Mammary epithelial cell (primary cell): ENCODE measurements at places on chromosomes 12 and 14.

GRCh38 chr14:50057331-50057730, 59.0 kb downstream of the VCPKMT start:
- no peak for DNase-seq

- DNase-seq: peak; percentile 58
These were observed 3.4 kb upstream of the MYRFL start for GRCh38 chr12:69821456-69822159.

DNA sequence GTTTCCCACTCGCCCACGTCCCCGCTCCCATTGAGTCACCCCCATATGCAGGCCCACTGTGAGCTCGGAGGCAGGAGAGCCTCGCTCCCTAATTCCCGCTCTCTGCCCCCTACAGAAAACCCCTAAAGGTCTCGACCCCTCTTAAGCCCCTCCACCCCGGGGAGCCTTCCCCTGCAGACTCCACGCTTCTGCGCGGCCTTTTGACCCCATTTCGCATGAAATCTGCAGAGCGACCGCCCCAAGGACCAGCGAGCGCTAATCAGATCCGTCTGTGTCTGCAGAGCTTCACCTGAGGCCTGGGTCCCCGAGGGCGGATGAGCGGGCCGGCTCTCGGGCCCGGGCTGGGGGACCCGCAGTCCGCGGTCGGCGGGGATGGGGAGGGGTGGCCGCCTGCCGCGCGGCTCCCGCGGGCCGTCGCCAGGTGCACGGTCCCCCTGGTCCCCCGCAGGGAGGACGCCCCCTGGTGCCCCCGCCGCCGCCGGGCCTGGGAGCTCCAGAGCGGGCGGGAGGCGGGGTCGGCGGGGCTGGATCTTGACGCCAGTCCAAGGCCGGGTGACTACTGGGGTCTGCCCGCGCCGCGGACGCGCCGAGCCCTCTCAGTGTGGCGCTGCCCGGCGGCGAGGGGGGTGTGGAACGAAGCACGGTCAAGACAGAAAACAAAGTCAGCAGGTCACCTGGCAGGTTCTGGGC, 10.1 kb downstream of the BMP4 start:
- no peak for DNase-seq

- peak; percentile 25 for DNase-seq
These were observed 243.8 kb upstream of the PWP1 start for GRCh38 chr12:107441665-107442300.

DNA sequence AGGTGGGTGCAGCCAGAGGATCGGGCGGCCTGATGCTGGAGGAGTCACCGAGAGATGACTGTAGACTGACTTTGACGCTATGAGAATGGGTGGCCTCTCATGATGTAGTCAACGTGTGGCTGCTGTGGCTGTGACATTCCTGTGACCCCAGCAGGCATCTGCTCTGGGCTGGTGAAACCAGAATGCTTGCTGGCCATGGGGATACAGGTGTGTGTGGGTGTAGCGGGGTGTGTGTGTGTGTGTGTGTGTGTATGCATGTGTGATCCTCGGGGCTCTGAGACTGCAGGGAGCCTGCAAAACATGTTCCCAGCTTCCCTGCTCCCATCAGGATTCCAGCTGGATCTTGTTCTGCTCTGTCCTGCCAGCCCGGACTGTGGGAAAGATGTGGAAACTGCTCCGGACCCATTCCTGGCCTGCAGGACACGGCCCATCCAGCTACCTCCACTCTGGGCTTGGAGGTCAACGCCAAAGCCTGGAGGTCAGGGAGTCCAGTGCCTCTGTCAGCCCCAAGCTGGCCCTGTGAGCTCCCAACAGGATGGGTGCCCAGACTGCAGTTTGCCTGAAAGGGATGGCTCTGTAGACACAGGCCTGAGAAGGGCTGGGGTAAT, 18.8 kb upstream of the HHIPL1 start:
- no peak for DNase-seq

DNA sequence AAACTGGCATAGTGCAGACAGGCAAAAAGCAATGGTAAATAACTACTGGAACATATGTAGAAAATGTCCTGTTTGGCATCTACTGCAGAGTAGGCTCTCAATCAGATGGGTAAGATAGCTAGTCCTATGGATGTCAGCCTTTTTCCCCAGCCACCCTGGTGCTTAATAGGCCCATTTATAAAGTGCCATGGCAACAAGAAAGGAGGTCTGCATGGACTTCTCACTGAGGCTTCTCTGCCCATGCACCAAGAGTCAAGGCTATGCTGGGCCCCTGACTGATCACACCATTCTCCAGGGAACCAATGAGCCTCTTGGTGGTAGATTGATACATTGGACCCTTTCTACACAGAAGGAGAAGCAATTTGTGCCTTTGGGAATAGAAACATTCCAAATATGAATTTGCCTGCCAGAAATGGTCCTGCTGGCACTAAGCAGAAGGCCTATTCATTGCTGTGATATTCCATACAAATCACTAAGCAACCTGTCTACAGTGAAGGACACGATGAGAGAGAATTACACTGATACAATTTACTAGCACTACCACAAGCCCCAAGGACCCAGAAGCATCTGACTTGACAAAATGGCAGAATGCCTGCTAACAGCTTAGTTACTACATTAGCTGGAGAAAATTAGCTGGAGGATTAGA, 43.8 kb downstream of the RESF1 start:
- DNase-seq: no peak

DNA sequence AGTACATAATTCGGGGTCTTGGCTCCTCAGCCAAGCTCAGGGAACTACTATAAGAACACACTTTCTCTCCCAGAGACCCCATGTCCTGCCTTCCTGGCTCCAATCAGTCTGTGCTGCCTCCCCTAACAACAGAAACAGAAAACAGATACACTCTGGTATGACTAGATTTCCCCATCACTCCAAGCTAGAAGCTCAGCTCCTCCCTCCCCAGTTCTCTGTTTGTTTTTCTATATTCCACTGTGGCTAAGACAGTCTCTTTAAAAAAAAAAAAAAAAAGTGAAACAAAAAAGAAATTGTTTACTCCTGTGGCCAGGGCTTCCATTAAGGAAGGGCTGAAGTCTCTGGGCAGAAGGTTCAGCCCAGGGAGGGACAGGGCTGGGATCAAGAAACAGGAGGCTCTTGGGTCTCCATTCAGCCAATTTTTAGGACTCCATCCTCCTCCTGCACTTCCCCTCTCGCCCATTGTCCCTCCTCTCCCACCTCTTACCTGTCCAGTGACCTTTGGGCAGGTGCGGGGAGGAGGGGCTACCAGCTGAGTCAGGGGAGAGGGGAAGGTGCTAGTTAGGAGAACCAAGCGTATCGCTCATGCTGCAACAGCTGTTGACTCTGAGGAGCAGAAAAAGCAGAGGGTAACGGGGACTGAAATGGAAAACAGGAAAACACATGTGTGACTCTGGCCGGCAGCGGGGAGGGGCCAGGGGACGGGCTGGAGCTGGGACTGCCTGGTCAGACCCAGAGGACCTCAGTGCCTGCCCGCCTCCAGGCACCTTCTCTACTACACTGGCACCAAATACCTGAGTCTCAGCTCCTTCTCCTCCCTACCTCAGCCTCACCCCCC, 4.1 kb upstream of the SLC7A7 start:
- DNase-seq: peak; percentile 24

DNA sequence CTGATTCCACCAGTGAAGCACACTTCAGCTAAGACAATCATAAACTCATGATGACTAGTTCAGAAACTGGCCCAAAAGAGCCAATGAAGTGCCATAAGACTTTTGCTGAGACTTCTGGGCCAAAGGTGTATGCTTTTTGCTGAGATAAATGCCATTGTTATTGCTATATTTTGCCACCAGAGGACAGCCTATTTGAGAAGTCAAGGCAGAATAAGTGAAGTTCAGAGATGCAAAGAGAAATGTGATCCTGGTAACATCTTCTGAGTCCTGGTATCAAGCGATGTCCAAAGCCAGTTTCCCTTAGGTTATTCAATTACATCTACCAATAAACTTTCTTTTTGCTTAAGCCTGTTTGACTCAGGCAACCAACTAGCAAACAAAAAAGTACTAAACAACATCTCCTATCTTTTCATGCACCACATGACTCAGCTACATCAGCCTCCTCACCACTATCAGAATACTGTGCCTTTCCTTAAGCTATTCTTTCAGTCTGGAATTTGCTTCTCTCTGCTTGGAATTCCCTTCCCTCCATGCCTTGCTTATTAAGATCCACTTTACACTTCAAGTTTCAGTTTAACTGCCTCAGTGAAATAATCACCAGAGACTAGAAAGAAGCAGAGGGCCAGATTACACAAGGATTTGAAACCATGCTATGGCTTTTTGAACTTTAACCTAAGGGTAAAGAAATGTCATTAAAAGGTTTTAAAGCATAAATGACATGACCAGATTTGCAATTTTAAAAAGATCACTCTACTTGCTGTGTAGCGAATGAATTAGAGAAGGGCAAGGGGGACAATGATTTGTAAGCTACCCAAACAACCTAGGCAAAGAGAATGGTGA, 14.0 kb downstream of the CRY1 start:
- peak; percentile 44 for DNase-seq

GRCh38 chr14:91263329-91263728, 18.8 kb upstream of the GPR68 start:
- DNase-seq: no peak

GRCh38 chr12:56205445-56205844, 16.2 kb upstream of the SMARCC2 start:
- DNase-seq: no peak

GRCh38 chr12:121494093-121494787, 86.6 kb downstream of the KDM2B start:
- DNase-seq: no peak

DNA sequence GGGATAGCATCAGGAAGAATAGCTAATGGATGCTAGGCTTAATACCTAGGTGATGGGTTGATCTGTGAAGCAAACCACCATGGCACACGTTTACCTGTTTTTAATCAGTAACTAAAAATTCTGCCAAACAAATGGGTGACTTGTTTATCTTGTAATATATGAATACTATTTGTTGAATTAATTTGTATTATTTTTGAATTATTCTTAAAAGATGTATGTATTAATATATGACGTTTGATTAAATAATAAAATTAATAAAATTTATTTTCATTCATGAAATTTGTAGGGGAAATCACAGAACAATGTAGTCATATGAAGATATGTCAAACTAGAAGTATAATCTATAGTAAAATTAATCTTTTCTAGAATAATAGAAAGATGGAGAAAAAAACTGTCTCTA, 32.3 kb upstream of the OR10A7 start:
- no peak for DNase-seq

GRCh38 chr14:52413729-52414408, 99.8 kb downstream of the PTGER2 start:
- no peak for DNase-seq

GRCh38 chr12:72448089-72448488, 175.9 kb downstream of the TRHDE start:
- no peak for DNase-seq

- no peak for DNase-seq
These were observed 125.2 kb downstream of the GTF2A1 start for GRCh38 chr14:81095539-81095938.

- DNase-seq: no peak
These were observed 94.4 kb downstream of the TBC1D30 start for GRCh38 chr12:64918801-64919200.

- no peak for DNase-seq
These were observed 33.4 kb downstream of the MRPL42 start for GRCh38 chr12:93500667-93501066.

GRCh38 chr14:60905923-60906322, 75.0 kb downstream of the TRMT5 start:
- DNase-seq: no peak

GRCh38 chr14:97432586-97432985, 635.4 kb downstream of the VRK1 start:
- DNase-seq: no peak

DNA sequence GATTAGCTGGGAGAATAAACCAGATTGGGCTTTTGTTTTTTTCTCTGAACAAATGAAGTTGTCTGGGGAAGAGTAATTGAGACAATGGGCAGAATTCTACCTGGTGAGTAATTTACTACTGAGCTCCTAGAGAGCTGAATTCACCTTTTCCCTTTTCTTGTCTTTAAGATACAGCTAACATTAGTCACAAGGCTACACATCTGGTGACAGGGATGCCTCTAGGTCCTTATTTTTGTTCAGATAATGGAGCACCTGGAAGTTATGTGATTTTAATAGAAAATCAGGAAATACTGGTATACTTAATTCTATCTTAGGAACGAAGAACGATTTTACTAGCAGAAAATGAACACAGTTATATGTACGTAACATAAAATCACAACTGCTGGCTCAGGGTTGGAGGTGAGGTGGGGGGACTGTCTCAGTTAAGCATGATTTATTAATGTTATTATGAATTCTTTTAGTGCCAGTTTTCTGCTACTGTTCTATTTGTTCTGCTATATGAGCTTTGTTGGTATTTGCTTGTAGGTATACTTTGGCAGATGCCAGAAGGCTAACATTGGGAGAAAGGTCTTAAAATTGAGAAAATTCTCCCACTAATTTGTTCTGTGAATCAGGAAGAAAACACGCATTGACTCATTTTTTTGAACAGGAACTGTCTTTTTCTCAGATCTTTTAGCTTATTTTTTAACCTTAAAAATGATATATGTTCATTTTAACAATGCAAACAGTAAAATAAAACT, 482.7 kb upstream of the RGS6 start:
- DNase-seq: no peak

DNA sequence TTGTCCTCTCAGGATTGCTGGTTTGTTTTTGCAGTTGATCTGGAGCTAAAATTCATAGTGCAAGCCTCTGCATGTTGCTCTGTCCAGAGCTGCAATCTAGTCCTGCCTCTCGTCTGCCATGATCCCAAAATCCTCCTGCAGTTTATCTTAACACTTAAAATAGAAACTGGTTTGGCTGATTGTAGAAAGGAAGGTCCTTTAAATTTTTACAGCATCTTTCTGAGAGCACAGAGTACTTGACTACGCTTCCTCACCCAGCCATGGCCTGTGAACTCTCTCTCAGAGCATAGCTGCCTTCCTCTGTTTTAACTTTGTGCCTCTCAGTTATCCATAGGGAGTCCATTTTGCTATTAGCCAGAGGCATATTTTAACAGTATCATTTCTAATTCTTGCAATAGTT, 877.1 kb downstream of the C12orf50 start:
- no peak for DNase-seq

DNA sequence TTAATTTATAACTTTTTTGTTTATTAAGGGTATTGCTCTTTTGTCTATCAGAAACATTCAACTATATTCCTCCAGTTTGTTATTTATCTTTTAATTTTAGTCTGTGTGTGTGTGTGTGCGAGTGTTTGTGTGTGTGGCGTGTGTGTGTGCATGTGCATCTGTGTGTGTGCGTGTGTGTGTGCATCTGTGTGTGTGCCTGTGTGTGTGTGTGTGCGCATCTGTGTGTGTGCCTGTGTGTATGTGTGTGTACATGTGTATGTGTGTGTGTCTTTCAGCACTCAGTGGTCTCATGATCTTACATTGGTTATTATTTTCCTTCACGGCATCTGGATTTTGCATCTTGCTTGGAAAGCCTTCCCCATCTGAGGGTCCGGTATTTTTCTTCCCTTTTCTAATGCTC, 281.1 kb upstream of the RTL1 start:
- no peak for DNase-seq

GRCh38 chr14:63474844-63475243, 68.3 kb downstream of the PPP2R5E start:
- no peak for DNase-seq

- no peak for DNase-seq
These were observed 60.5 kb downstream of the PTPRQ start for GRCh38 chr12:80504389-80505163.
